ENCODE measurements at places on chromosomes 1 and 21. TPM values are rescaled to one million over a fixed set of nuclear protein-coding genes. Genes with fewer than 3 reads are reported as not detected.

GRCh38 chr1:20279509-20279908 is 11.2 kb upstream of the VWA5B1 start:
- H3K36me3 ChIP-seq, result no peaks in the 10 kb centered on the region
- DNase-seq, result no peak
- peak overlapping the region; percentile 62 for H3K27ac ChIP-seq
- H3K4me3 ChIP-seq, result no peak overlapping the region
- peaks cover 21% of the 10 kb centered on the region for H3K4me1 ChIP-seq
- peaks cover 45% of the 10 kb centered on the region for H3K27me3 ChIP-seq

- no peaks in the 10 kb centered on the region for H3K4me1 ChIP-seq
- H3K4me3 ChIP-seq, result no peak overlapping the region
- peaks cover 27% of the 10 kb centered on the region for H3K27me3 ChIP-seq
- H3K36me3 ChIP-seq, result no peaks in the 10 kb centered on the region
Observed at GRCh38 chr1:18751425-18751824, 108.0 kb downstream of the TAS1R2 start.

AJAP1 gene
- polyA plus RNA-seq, result not detected

DNA sequence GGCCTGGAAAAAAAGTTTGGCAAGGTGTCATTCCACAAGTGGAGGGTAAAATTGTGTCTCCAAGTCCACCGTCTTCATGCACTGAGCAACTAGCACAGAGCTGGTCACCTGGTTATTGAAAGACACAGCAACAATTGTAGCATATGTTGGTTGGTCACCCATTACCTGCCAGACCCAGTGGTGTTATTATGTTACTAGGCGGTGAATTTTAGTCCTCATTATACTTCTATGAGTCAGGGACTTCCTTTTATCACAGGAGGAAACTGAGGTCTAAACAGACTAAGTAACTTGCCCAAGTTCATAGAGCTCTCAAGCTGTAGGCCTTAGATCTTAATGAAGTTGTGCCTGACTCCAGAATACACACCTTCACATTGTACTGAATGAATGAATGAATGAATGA is 94.9 kb upstream of the VANGL1 start:
- no peaks in the 10 kb centered on the region for H3K4me1 ChIP-seq
- H3K4me3 ChIP-seq, result no peak overlapping the region
- DNase-seq, result no peak
- H3K27me3 ChIP-seq, result peaks cover 5% of the 10 kb centered on the region

GRCh38 chr1:115330480-115331013 is 7.5 kb downstream of the NGF start:
- H3K27me3 ChIP-seq, result peaks cover 12% of the 10 kb centered on the region
- DNase-seq, result no peak
- H3K4me3 ChIP-seq, result no peak overlapping the region
- H3K4me1 ChIP-seq, result no peaks in the 10 kb centered on the region

SLC35F3 gene
- not detected for polyA plus RNA-seq

MAN1A2 gene
- 26.6 TPM for polyA plus RNA-seq

S100B gene
- 0.36 TPM for polyA plus RNA-seq

DNA sequence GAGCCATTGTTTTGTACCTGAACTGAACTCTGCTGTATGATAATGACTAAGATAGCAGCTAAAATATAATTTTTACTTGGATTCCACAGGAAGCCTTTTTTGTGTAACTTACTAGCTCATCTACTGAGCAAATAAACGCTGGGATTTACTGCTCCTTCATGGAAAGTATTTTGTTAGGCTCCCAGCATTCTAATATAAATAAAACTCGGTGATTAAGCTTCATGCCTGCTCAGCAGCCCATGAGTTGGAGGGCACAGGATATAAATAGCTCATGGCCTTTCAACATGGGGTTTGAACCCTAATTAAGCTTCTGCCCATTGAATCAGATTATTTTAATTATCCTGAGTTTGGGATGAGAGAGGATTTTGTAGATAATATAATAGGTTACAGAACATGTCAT is 180.0 kb downstream of the PCP4 start:
- H3K4me1 ChIP-seq, result peaks cover 7% of the 10 kb centered on the region
- H3K27me3 ChIP-seq, result no peaks in the 10 kb centered on the region
- no peak overlapping the region for H3K27ac ChIP-seq
- H3K4me3 ChIP-seq, result no peak overlapping the region
- no peaks in the 10 kb centered on the region for H3K36me3 ChIP-seq
- DNase-seq, result no peak

AGO1 gene
- polyA plus RNA-seq, result 11.3 TPM

PTAFR gene
- polyA plus RNA-seq, result 5.5 TPM

VHLL gene
- not detected for polyA plus RNA-seq

DNA sequence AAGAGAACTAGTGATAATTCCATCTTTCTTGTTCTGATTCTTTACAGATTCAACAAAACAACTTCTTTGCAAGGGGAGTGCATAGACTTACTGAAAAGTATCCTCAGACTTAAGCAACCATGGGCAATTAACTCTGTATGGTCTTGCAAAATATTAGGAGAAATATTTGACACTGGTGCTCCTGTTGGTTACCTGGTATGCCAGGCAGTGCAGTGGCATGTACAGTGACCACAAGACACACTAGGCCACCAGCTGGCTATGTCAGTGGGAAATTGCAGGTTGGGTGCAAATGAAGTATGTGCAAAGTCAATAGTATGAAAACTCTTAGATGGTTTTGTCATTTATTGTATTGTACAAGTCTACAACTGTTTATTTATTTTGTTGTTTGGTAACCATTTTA is 34.5 kb downstream of the EPS15 start:
- peaks cover 20% of the 10 kb centered on the region for H3K4me1 ChIP-seq
- no peak overlapping the region for H3K27ac ChIP-seq
- H3K36me3 ChIP-seq, result no peaks in the 10 kb centered on the region
- no peak for DNase-seq
- H3K4me3 ChIP-seq, result no peak overlapping the region
- no peaks in the 10 kb centered on the region for H3K27me3 ChIP-seq

- H3K36me3 ChIP-seq, result no peaks in the 10 kb centered on the region
- no peaks in the 10 kb centered on the region for H3K27me3 ChIP-seq
- no peak overlapping the region for H3K4me3 ChIP-seq
Observed at GRCh38 chr1:27144920-27145661, 9.8 kb downstream of the SLC9A1 start.

- H3K4me3 ChIP-seq, result no peak overlapping the region
- no peak for DNase-seq
- H3K27ac ChIP-seq, result no peak overlapping the region
- H3K36me3 ChIP-seq, result peaks cover 60% of the 10 kb centered on the region
Observed at GRCh38 chr1:40495315-40495903, 13.2 kb upstream of the EXO5 start.

- no peak overlapping the region for H3K4me3 ChIP-seq
- H3K36me3 ChIP-seq, result no peaks in the 10 kb centered on the region
- H3K27me3 ChIP-seq, result no peaks in the 10 kb centered on the region
- DNase-seq, result no peak
Observed at GRCh38 chr1:95506736-95507414, 272.9 kb downstream of the RWDD3 start.

GRCh38 chr1:203478231-203478630 is 2.6 kb downstream of the PRELP start:
- no peaks in the 10 kb centered on the region for H3K36me3 ChIP-seq
- H3K27me3 ChIP-seq, result peaks cover 18% of the 10 kb centered on the region
- peaks cover 18% of the 10 kb centered on the region for H3K4me1 ChIP-seq
- no peak for DNase-seq
- H3K4me3 ChIP-seq, result no peak overlapping the region

KRTAP6-1 gene
- not detected for polyA plus RNA-seq

GRCh38 chr1:228830185-228830953 is 95.1 kb downstream of the RHOU start:
- peaks cover 10% of the 10 kb centered on the region for H3K4me1 ChIP-seq
- H3K36me3 ChIP-seq, result no peaks in the 10 kb centered on the region
- H3K27me3 ChIP-seq, result peaks cover 3% of the 10 kb centered on the region
- H3K27ac ChIP-seq, result no peak overlapping the region
- DNase-seq, result no peak
- H3K4me3 ChIP-seq, result no peak overlapping the region

ACKR1 gene
- not detected for polyA plus RNA-seq

GRCh38 chr21:15221799-15222386 is 157.1 kb upstream of the NRIP1 start:
- H3K4me3 ChIP-seq, result no peak overlapping the region
- no peaks in the 10 kb centered on the region for H3K27me3 ChIP-seq
- peaks cover 19% of the 10 kb centered on the region for H3K4me1 ChIP-seq

GRCh38 chr1:91744953-91745639 is 140.9 kb downstream of the TGFBR3 start:
- no peak for DNase-seq
- H3K4me3 ChIP-seq, result no peak overlapping the region
- peaks cover 6% of the 10 kb centered on the region for H3K27me3 ChIP-seq

DNA sequence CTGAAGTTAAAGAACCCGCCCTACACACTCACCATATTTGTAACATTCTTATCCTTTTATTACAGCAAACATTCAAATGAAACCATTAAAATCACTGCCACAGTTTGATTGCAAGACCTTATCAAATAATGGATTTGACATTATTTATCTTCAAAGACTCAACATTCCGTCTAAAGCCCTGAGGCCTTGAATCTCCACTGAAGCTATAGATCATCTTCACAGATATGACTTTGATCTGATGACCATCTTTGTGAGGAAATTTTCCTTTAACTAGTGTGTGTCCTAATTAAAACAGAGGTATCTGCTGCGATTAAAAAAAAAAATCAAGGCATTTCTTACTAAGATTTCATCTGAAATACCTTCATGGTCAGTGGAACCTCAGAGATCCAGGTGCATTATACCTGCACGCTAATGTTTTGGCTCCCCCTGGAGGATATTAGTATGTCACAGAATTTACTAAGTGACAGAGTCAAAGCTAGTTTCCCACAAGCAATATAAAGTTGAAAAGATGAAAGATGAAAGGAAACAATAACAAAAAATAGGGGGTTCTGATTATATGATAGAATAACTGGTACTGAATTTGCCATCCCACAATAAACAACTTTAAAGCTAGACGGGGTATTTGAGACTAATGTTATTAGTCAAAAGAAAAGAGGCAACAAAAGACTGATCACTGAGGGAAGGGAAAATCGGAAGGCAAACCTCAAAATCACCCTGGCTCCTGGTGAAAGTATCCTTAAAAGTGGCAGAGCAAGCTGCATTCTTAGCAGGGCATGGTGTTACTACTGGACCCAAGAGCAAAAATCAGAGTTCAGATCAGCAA is 923.4 kb downstream of the NCAM2 start:
- H3K4me3 ChIP-seq, result no peak overlapping the region
- H3K36me3 ChIP-seq, result no peaks in the 10 kb centered on the region
- no peaks in the 10 kb centered on the region for H3K4me1 ChIP-seq
- no peak overlapping the region for H3K27ac ChIP-seq

- no peak overlapping the region for H3K4me3 ChIP-seq
- H3K4me1 ChIP-seq, result peaks cover 5% of the 10 kb centered on the region
Observed at GRCh38 chr1:82538876-82539275, 738.1 kb downstream of the ADGRL2 start.

CD164L2 gene
- polyA plus RNA-seq, result not detected

RIMKLA gene
- 0.15 TPM for polyA plus RNA-seq

Measured in naive B cell (primary cell).